T-helper 22 cell (primary cell): ENCODE measurements at places on chromosomes 3 and 15.

- no peak for DNase-seq
Observed at GRCh38 chr3:177483182-177483967, 286.1 kb upstream of the TBL1XR1 start.

DNA sequence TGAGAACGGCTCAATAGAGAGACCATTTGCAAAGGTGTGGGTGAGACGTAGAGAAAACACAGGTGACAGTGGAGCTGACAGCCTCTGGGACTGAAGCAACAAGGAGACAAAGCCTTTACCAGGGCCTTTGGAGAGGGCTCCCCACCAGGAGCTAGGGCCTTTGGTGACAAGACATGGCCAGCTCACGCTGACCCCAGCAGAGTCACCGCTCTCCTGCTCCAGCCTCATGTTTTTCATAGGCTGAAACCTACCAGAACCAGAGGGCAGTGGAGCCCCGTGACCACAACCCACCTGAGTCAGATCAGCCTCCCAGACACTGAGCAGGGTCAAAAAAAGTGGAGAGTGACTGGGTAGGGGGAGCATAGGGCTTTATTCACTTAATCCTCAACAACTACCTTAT, 214.7 kb downstream of the SHQ1 start:
- no peak for DNase-seq

DNA sequence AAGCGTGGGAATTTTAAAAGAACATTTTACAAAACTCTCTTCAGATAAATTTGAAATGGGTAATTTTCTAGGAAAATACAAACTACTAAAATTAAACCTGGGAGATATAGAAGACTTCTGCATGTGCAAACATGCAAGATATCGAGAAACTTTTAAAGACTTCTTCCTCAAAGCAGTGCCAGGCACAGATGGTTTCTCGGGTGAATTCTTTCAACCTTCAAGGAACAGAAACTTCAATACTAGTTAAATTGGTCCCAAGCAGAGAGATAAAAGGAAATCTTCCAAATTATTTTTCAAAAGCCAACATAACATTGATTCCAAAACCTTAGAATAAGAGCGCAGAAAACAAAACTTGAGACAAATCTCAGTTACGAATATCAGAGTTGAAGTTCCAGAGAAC, 732.7 kb downstream of the PDCD6IP start:
- DNase-seq = no peak

DNA sequence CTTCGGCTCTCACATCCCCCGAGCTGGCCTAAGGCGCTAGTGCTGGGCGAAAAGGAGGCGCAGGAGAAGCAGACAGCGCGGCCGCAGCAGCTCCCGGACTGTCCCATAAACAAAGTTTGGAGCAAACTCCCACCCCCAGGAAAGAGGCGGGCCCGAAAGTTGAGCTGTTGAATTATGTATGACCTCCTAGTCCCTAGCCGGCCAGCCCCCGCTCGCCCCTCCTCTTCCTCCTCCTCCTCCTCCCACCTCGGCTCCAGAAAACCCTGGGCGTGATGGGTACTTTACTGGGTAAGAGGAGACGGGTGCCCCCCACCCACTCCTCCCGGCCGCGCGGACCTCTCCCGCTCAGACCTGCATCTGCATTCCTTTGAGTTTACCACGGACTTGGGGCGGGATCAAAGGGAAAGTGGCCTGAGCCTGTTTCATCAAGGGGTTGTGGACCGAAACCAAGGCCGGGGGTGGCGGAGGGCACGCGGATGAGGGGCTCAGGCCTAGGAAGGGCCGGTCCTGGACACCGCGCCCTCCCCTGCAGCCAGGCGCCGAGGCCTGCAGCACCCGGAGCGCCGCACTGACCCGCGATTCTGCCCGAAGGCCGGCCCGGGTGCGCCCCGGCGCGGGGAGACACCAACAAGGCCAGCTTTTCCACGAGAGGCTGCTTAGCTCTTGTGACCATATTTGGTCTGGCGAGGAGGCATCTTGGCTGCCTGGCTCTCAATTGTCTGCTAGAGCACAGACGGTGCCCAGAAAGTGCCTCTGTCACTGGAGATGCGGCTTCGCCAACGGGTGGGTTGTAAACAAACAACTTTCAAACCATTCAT, at the start of gene WWTR1:
WWTR1 (minus strand) TSS at position 100 of the 818 bp plus-strand sequence. CDS start 719 bp downstream, outside the sequence.
- no peak for DNase-seq

- DNase-seq = no peak
Observed at GRCh38 chr15:38809621-38810020, 245.0 kb upstream of the RASGRP1 start.

GRCh38 chr3:110165370-110165743, 828.0 kb upstream of the DPPA4 start:
- DNase-seq = no peak

- peak; percentile 24 for DNase-seq
Observed at GRCh38 chr3:32296251-32297204, 58.0 kb downstream of the CMTM8 start.

GRCh38 chr15:65914981-65915925, 46.0 kb downstream of the RAB11A start:
- DNase-seq = no peak

DNA sequence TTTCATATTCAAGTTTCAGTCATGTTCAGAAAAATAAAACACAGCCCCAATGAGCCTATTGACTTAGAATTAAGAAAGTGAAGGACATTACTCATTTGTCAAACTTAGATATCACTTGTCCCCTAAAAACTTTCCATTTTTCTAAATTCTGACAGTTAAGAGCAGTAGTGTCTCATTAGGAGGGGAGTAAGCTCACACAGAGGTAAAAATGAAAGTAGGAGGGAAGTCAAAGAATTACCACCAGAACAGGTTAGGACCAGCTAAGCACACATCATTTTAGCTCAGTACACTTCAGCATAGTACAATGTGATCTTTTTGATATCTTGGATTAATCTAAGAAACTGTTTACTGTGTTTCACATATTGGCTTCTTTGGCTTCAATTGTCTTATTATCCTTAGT, 64.3 kb downstream of the OSTN start:
- DNase-seq = no peak

GRCh38 chr3:54408328-54408727, 286.0 kb downstream of the CACNA2D3 start:
- DNase-seq = no peak

DNA sequence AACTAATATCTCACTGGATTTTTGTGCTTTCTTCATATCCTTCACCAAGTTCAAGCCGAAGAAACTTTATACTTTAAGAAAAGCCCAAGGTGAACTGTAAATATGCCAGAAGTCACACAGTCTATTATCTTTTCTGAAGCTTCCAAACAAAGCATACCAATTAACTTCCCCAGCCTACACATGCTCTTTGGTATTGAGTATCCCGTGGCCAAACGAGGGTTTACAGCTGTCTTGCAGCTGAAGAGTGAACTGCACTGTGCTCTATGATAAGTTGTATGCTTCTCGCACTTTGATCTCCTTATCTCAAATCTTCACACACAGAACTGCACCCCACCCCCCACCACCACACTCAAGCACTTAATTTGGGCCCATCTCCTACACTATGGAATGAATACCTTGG, 215.6 kb upstream of the VEPH1 start:
- DNase-seq = no peak

- no peak for DNase-seq
Observed at GRCh38 chr15:41792000-41792637, 17.8 kb downstream of the MAPKBP1 start.

DNA sequence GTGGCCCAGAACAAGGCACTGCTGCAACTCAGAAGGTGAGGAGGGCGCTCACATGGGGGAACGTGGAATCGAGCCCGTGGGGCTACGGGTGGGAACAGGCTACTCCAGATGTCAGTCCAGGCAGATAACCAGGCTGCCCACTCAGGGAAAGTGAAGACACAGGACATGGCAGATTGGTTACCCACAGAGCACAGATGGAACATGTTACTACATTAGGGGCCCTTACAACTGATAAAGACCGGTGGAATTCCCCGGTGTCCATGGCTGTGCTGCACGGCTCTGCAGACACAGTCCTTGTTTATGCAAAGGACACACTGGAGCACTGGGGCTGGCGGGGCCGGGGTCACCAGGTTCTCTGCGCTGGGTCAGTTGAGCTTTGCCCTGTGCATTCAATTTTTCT, 36.9 kb downstream of the PCSK6 start:
- no peak for DNase-seq

DNA sequence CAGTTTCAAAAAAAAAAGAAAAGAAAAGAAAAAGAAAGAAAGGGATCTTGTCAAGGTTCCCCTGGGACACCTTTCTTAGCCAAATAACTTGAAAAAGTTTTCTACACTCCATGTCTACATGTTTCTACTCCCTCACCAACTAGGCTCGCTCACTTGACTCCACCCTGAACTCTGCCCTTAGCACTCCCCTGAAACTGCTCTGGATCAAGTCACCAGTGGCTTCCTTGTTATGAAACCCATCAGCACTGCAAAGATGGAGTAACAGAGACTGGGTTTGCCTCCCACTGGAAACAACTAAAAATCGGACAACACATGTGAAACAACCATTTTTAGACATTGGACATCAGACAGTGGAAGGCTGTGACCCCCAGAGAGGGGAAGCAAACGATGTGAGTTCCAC, 36.8 kb downstream of the TMEM40 start:
- no peak for DNase-seq

- no peak for DNase-seq
Observed at GRCh38 chr15:29289173-29289572, 19.6 kb upstream of the NSMCE3 start.

DNA sequence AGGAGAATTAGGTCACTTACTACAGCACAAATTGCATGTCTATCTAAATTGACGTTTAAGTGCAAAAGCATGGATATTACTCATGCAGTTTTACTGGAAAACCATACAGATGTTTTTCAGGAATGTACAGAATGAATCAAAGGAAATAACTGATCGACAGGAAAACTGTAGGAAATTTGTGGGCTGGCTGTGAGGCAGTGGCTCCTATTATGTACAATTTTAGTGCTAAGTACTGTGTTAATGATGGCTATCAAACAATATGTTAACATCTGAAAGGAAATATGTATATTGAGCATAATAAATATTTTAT, 6.9 kb downstream of the NUDT16 start:
- DNase-seq = no peak

DNA sequence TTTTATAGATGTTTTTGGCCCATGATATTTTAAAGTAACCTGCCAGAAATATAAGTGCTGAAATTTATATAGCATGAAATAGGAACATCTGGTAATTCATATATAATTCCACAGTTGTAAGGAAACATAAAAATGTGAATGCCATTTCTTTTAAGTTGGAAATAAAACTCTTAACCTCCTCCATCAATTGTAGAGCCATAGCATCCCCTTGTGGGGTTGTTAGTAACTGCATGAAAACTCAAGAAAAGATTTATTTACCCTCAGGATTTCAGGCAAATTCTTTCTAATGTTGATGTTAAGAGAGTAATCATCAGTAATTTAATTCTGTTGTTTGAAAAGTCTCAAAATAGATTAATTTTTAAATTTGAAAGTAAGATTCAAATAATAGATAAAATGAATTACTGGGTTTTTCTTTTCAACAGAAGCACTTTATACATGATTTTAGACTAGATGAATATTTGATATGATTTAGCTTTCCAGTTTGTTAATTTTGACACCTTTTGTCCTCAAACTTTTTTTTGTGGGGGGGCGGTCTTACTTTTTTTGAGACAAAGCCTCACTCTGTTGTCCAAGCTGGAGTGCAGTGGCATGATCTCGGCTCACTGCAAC, 74.7 kb downstream of the RASA2 start:
- peak; percentile 5 for DNase-seq
